ENCODE measurements at places on chromosomes 12 and 14.

GRCh38 chr12:53060721-53061276, 10.9 kb downstream of the TNS2 start:
- no peak for DNase-seq

DNA sequence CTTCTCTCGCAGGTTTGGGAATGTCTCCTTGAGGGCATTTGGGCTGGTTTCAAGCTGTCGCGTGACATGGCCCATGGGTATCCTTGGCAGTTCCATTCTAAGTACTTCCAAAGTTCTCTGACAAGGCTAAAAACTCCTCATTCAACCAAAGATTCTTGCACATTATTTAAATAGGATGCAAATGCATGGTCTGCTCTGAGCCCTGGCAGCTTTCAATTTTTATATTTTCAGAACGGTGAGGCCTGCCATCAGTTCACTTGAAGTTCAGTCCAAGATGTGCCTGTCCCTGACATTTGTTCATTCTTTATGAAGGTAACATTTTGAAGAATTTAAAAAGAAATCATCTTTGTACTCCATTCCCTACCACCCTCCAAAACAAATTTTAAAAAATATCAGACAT, 160.0 kb downstream of the KCNA5 start:
- no peak for DNase-seq

DNA sequence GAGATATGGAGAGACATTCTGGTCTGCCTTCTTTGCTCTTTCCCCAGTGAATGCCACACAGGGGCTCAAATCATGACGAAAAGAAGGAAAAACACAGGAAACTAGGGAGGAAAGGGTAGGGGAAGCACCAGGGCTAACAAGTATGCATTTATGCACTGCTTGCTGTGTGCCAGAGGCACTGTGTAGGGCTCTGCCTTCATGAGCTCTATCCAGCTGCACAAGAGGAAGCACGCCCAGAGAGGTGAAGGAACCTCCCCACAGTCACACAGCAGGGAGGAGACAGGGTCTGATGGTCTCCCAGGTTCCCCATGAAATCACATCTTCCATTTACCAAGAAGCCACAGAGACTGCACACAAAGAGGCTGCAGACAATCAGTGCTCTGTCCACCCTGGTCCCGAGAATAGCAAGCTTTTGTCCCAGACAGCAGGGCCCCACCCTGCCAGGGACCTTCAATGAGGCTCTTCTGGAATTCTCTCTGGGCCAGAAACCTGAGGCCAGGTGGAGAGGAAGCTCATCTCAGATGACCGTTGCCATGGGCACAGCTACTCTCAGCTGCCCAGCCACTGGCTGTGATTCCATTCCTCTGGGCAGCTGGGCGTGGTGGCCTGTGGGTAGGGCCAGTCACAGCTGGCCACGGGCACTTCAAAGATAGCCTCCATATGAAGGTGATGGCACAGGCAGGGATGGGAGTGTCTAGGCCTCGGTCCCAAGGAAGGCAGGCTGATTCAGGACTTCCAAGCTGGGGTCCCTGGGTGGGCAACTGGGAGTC, 7.3 kb upstream of the TRPV4 start:
- DNase-seq, result no peak

GRCh38 chr12:10673659-10674384, at the start of gene STYK1:
STYK1 (minus strand) TSS chr12:10674052; CDS start chr12:10634618, 39,434 bp downstream.
- peak; percentile 73 for DNase-seq

GRCh38 chr14:26370115-26370514, 227.7 kb downstream of the NOVA1 start:
- no peak for DNase-seq

- DNase-seq, result no peak
These were observed 39.2 kb downstream of the BCAT1 start for GRCh38 chr12:24909667-24910066.

DNA sequence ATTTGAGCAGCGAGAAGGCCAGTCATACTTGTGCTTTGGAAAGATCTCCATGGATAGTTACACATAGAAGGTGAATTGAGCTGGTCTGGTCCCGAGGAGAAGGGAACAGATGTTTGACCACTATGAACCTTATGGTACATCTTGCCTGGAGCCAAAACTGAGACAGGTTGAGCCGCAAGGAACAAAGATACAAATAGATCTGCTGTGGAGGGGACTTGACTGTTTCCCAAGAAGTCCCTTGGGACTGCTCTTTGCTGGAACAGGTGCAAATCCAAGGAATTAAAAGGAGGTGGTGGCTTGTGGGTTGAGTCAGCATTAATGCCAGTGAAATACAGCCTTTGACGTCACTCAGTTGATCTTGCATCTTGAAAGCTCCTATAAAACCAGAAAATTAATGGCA, 68.8 kb upstream of the PRIMA1 start:
- DNase-seq, result no peak

GRCh38 chr14:71651228-71651627, 281.0 kb upstream of the RGS6 start:
- no peak for DNase-seq

DNA sequence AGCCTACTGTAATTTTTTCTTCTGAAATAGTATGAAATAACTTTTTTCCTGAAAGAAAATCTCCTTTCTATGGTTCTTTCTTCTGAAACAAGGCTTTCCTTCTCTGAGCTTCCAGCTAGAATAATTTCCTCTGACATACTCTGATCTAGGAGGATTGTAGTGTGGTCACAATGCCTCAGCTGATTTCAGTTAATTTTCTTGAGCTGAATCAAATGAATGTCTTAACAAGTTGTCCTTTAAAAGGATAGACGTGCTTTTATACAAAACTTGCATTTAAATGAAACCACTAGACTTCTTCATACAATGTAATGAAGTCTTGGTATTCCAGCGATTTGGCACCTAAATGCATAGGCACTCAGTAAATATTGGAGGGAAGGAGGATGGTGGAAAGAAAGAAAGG, 94.4 kb downstream of the BICD1 start:
- DNase-seq, result no peak

DNA sequence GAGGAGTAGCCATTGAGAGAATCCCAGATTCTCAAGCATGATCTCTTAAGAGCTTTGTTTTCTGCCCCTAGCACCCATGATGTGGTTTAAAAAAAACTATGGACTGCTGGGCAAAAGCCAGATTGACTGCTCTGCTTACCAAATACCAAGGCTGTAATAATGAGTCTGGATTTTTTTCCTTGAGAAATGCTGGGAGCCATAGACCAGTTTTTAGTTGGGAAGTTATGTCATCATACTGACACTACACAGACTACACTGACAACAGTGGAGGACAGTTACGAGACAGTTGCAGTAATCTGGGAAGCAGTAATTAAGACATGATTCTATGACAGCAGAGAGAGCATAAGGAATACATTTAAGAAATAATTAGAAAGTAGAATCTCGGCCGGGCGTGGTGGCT, 35.8 kb downstream of the SPATA7 start:
- no peak for DNase-seq

GRCh38 chr12:67161322-67161918, 107.7 kb upstream of the CAND1 start:
- DNase-seq, result peak; percentile 60

GRCh38 chr14:29806124-29806517, 121.5 kb downstream of the PRKD1 start:
- no peak for DNase-seq

GRCh38 chr12:96321941-96322340, 78.3 kb downstream of the CDK17 start:
- DNase-seq, result no peak

GRCh38 chr12:57476162-57476992, 3.3 kb downstream of the ARHGAP9 start:
- DNase-seq, result peak; percentile 89

- no peak for DNase-seq
These were observed 26.3 kb downstream of the SETD1B start for GRCh38 chr12:121830134-121830533.
